Left ventricle myocardium superior (tissue), 1 donor: ENCODE measurements at places on chromosomes 4 and X. TPM values are rescaled to one million over a fixed set of nuclear protein-coding genes. Genes with fewer than 3 reads are reported as not detected.

DNA sequence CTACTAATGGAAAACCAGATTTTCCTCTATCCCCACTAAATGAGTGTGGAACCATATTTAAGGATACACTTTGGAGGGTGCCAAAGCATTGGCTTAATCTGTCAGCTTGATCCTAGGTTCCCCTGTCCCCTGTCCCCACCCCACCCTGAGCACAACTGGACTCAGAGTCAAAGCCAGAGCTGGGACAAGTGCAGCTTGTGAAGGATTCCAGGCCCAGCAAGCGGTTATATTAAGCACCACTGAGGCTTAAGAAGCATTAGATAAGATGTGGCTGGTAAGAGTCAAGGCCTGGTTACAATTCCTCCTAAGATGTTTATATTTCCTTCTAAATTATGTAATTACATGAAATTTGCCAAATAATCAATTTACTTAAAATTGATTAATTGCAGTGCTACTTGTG lies 350.0 kb upstream of the GATB start:
- no peak for DNase-seq

- DNase-seq: peak; percentile 57
Observed at GRCh38 chr4:575281-576141, 584 bp downstream of the TMEM271 start.

GRCh38 chr4:169330095-169330494 lies 59.3 kb upstream of the SH3RF1 start:
- no peak for DNase-seq

DNA sequence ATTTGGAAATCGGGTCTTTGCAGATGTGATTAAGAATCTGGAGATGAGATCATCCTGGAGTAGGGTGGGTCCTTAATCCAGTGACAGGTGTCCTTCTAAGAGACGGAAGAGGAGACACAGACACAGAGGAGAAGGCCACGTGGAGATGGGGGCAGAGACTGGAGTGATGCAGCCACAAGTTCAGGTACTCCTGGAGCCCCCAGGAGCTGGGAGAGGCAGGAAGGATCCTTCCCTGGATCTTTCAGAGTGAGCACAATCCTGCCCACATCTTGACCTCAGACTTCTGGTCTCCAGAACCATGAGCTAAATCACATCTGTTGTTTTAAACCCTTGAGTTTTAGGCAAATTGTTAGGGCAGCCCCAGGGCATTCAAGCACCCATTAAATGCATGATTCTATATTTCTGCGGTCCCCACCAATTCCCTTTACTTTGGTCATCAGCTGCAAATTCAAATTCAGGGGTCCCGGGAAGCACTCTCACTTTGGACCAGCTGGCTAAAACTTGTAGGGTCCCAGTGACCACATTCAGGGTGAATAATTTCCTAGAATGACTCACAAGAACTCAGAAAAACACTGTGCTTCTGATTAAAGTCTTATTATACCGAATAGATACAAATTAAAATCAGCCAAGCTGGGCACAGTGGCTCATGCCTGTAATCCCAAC lies 12.8 kb upstream of the AKAP17A start:
- no peak for DNase-seq

DNA sequence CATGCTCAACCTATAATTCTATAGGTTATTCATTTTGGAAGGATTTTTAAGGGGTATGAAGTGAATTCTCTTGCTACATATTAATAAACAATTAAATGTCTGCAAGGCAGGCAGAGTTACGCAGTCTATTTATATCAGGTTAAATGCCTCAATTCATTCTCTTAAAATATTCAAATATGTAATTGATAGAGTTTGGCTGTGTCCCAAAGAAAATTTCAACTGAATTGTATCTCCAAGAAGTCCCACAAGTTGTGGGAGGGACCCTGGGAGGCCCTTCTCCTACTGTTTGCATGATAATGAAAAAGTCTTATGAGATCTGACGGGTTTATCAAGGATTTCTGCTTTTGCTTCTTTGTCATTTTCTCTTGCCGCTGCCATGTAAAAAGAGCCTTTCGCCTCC lies 576.1 kb downstream of the TMA16 start:
- no peak for DNase-seq

- no peak for DNase-seq
Observed at GRCh38 chr4:150773729-150774449, 191.9 kb downstream of the MAB21L2 start.

- no peak for DNase-seq
Observed at GRCh38 chr4:48739560-48740019, 40.5 kb downstream of the FRYL start.

GAGE13 gene
- not detected for total RNA-seq

ZC4H2 gene
- total RNA-seq: 3.1 TPM

CLTRN gene
- 0.79 TPM for total RNA-seq

NUP62CL gene
- total RNA-seq: 2.2 TPM

PCDH7 gene
- total RNA-seq: 53.4 TPM

EDA2R gene
- 1.2 TPM for total RNA-seq

MID1 gene
- 5.9 TPM for total RNA-seq
